ENCODE measurements at places on chromosomes 7 and 10.

DNA sequence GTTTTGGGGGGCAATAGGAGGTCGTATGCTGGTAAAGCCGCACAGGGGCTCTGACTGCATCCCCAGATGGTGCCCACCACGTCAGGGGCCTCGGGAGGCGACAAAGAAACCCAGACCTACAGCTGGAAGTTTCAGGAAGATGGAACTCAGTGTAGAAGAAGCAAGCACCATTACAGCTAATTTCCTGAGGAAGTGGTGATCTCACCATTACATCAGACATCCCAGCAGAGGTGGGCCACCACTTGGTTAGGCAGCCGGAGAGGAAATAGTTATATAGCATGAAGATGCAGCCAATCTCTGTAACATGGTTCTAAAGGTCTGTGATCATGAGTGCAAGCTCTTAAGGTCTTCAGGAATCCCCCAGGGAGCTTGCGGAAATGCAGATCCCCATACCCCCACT lies 127.3 kb upstream of the PCBD1 start:
- no peak for DNase-seq

DNA sequence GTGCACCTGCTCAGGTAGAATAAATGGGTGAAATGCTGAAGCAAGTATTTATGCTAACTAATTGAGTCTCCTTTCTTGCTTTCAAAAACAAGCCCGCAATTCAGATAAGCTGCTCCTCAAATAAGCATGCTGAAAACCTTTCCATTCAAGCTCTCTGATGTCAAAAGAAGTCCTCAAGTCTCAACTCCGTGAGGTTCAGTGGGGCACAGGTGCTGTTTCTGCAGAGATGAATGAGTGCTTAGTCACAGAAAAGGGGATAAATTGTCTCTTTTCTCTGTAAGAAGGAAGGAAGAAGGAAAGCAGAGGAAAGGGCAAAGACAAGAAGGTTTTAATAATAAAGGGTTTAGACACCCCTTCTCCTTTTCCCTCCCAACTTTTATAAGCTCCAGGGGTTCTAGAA lies 229.8 kb upstream of the NPY start:
- no peak for DNase-seq

GRCh38 chr7:49771427-49772176 lies 1.8 kb upstream of the VWC2 start:
- no peak for DNase-seq

DNA sequence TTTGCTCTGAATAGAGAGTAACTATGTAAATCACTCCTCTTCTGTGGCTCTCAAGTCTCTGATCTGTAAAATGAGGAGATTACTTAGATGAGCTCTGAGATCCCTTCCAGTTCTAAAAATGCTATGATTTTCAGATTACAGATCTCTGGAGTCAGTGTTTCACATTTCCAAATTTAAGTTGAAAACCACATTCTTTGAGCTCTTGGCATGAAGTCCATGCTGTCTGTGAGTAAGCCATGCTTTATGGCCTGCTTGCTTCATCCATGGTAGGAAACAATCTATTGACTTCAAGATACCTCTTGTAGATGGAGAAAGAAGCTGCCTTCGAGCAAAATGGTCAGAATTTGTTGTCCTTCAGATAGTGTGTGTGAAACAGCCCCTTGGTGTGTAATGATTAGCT lies 64.9 kb downstream of the CELF2 start:
- no peak for DNase-seq

GRCh38 chr7:24975172-24975571 lies 4.8 kb downstream of the OSBPL3 start:
- DNase-seq = no peak

DNA sequence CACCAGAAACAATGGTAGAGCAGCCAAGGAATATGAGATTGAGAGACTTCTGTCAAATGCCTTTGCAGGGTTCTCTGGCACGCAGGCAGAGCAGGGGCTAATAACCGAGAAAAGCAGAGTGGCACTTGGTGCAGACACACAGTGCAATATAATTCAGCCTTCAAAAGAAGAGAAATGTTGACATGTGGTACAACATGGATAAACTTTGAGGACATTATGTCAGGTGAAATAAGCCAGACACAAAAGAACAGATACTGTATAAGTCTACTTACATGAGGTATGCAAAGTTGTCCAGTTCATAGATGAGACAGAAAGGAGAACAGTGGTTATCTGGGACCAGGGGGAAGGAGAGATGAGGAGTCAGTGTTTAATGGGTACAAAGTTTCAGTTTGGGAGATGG lies 41.8 kb downstream of the ITIH5 start:
- no peak for DNase-seq

GRCh38 chr10:103145860-103146466 lies 47.1 kb downstream of the NT5C2 start:
- no peak for DNase-seq

GRCh38 chr7:87000344-87000743 lies 59.1 kb downstream of the ELAPOR2 start:
- no peak for DNase-seq

GRCh38 chr10:96619796-96620773 lies 33.3 kb upstream of the TM9SF3 start:
- DNase-seq = no peak

- DNase-seq = no peak
These were observed 34.7 kb downstream of the ENTPD7 start for GRCh38 chr10:99693933-99694583.

DNA sequence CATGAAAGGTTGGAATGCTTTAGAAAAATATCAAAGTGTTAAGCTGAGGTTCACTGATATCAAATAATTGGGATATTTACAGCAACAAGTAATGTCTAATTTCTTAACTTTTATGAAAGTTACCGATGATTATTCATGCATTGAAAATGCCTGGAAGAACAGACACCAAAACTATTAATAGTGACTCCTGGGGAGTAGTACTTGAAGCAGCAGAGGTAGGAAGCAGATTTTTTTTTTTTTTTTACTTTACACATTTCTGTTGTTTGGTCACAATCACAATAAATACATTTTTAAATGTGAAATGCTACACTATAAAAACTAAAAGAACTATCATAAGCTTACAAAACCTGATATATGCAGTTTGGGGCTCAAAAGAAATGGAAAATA lies 70.5 kb upstream of the FGL2 start:
- no peak for DNase-seq

DNA sequence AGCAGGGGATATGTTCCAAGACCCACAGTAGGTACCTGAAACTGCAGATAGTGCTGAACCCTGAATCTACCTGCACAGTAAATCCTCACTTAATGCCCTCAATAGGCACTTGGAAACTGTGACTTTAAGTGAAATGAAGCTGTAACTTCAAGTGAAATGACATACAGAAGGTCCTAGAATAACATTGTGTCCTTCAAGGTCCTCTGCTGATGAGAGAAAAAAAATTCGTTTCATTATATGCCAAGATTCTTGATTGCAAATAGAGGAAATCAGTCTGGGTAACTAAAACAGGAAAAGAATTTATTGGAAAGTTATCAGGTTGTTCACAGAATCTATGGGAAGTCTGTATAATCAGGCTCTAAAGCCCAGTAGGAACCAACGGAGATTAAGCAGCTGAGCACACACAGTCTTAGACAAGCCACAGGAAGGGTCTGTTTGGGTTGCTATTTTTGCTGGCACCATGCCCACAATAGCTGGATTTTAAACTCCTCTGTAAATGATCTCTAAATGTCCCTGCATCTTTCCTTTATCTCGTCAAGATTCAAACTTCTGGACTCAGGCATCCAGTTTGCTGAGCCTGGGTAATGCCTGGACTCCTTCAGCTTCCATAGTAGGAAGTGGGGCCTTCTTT lies 57.5 kb downstream of the EXOC4 start:
- DNase-seq = no peak

- peak; percentile 13 for DNase-seq
These were observed 64.4 kb upstream of the PDGFA start for GRCh38 chr7:584122-584465.

DNA sequence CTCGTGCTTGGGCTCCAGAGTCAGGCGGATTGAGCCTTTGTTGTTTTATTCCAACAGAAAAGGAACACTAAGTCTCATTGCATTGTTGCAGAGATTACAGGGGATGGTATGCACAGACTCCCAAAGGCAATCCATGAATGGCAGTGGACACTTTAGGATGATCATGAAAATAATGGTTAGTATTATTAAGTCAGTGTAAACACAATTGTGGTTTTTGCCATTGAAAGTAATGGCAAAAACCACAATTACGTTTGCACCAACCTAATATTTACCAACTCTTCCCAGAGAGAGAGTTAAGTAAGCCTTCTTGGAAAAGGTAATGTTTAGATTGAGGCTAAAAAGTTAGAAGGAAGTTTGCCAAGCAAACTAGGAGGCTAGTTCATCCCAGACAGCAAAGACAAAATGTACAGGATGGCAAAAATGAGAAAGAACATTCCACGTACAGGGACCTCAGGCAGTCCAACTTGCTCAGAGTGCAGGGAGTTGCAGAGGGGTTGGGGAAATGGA lies 72.9 kb upstream of the AMPH start:
- no peak for DNase-seq

GRCh38 chr10:73965890-73966768 lies 31.8 kb upstream of the VCL start:
- DNase-seq = no peak
